ENCODE measurements at places on chromosomes 16 and 17.

DNA sequence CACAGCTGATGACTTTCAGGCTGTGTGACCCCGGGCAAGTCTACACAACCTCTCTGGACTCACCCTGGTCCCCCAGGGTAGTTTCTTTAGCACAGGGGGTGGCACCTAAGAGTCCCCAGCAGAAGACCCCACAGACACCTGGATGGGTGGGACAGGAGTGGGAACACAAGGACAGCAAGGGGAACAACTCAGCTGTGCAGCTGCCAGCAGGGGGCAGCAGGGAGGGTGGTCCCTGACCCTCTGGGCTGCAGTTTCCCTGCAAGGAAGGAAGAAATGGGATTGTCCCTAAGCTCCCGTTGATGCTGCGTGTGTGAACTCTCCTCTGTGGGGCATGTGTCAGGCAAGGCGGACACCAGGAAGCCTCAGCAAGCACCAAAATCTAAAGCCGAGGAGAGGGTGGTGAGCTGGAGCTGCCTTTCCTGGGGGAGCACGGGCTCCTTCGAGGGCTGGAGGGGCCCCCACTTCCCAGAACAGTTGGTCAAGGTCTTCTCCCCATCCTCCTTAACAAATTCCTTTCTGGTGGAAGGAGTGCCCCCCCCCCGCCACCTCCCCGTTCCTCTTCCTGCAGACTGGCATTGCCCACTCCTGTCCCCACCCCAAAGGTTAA lies 24.1 kb upstream of the CDH5 start:
- DNase-seq: no peak

DNA sequence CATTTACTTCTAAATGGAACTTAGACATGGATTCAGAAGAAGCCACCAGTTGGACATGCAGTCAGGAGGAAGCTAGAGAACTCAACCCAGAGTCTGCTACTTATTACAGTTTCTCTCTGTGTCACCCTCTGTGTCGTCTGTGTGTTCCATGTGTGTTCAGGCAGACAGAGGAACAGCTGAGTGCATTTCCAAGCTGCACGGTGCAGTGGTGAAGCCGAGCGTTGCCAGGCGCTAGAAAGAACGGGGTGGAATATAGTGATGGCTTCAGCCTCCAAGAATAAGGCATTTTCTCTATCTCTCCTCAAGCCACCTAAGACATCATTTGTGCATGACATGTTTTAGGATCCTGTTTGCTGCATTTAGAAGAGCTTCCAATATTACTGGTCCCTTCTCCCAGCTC lies 101.1 kb upstream of the CCL2 start:
- no peak for DNase-seq

DNA sequence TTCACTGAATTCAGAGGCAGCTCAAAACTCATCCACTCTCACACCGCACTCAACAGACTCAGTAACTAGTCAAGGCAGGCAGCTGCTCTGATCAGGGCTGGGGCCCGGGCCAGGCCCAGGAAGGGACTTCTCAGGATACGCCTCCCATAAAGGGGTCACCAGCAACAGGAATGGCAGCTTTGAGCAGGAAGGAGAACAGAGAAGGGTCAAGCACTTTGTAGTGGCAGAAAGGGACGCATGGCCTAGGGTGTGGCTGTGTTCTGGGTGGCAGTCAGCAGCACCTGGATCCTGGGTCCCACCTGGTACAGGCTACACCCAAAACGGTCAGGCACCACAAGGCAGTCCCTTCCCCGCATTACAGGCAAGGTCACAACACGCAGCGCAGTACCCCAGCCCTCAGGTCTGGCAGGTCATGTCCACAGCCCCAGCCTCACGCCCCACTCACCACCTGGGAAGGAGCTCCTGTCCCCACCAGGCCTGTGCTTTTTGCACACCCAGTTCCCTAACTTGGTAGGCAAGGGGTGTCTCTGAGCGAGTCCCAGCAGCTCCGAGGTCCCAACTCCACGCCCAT lies 99.7 kb downstream of the ZNF778 start:
- no peak for DNase-seq

- no peak for DNase-seq
Observed at GRCh38 chr16:35631261-35631945, 2172.0 kb downstream of the TP53TG3F start.

DNA sequence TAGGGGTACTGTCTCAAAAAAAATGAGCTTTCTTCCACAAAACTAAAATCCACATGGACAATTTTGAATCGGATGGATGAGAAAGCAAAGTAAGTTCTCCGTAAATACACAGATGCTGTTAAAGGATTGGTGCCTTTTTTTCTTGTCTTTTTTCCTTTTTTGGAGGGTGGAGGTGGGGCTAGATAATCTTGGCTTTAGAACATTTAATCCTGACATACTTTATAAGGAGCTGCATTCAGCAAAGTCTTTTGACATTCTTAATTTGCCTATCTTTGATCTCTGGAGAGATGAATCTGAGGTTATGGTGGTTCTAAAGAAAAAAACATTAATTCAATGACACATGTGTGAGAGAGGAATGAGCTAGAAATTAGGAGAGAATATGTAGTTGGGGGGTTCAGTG lies 312.3 kb upstream of the KCNJ16 start:
- DNase-seq: no peak

GRCh38 chr17:64496348-64496785 lies 487 bp downstream of the POLG2 start:
- DNase-seq: no peak

DNA sequence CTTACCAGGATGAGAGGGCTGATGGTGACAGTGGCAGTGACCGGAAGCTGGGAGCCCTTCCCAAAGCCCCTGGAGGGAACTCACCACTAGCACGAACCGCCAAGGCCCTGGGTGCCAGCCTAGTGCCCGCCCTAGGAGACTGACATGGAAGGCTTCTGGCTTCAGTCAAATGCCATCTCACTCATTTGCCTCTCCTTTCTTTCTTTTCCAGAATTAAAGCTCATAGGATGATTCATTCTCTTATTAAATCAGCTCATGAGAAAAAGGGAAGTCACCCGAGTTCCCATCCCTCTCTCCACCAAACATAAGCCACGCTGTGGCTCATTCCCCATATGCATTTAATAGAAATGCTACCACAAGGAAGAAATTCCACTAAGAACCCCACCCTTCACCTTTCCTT lies 12.1 kb downstream of the CUEDC1 start:
- DNase-seq: no peak

GRCh38 chr16:7362231-7362630 lies 29.6 kb downstream of the RBFOX1 start:
- DNase-seq: no peak

- DNase-seq: peak; percentile 69
Observed at GRCh38 chr17:73291260-73291801, 20.5 kb downstream of the CDC42EP4 start.

- DNase-seq: no peak
Observed at GRCh38 chr17:66981983-66982508, 17.5 kb downstream of the CACNG4 start.

- DNase-seq: no peak
Observed at GRCh38 chr17:40547079-40547784, 18.0 kb downstream of the CCR7 start.

DNA sequence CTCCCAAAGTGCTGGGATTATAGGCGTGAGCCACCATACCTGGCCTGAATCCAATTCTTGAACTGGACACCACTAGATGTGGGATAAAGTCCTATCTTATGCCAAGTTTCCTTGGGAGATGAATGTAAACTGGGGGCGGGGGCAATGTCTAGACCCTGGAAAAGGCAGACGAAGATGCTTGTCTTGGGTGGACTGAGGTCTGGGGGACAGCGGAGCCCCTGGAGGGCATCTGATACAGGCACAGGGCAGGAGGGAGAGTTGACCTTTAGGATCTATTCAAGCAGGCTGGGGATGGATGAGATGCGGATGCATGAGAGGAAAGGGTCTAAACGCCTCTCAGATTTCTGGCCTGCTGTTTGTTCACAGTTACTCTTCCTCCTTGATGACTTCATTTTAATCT lies 11.7 kb downstream of the C1QTNF1 start:
- DNase-seq: peak; percentile 17

DNA sequence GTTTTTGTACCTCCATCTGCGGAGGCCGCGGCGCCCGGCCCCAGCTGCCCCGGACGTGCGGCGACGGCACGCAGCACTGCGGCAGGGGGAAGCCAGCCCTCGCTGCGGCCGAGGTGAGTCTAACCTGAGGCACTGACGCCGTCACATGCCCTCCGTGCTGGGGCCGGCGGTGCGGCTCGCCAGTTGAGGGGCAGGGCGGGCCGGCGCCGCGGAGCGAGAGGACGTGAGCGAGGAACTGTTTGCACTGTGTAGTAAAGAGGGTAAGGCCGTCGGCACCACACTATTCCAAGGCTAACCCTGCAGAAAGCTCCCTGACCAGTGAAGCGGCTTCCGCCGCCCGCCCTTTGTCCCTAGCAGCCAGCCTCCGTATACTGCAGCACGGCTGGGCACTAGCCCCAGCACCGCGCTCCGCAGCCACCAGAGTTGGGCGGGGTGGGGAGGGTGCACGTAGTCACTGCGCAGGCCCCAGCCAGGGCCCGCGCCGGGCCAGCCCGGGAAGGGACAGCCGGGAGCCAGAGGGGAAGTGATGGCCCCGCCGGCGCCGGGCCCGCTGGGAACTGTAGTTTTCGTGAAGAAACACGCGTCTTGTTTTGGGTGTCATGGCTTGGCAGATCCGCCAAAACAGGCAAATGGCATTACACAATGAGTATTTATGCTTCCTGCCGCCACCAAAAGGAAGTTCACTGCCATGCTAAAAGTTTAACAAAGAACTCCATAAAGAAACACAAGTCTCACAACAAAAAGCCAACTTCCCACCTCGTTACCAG lies 580 bp upstream of the KANSL1 start:
- peak; percentile 95 for DNase-seq

GRCh38 chr17:6426356-6427101 lies 8.4 kb downstream of the AIPL1 start:
- DNase-seq: no peak

DNA sequence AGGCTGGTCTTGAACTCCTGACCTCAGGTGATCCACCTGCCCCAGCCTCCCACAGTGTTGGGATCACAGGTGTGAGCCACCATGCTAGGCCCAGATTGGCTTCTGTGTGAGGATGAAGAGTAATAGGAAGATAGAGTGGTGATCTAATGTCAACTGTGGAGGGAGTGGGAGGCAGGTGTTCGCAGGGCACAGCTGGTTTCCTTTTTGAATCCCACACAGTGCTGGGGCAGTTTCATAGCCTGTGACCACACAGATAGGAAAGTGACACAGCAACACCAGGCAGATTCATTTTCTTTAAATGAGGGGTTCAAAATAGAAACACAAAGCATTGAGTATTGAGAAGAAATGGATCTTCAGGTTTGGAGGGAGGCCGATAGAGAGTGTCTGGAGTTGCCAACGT lies 540.3 kb downstream of the WWOX start:
- no peak for DNase-seq

DNA sequence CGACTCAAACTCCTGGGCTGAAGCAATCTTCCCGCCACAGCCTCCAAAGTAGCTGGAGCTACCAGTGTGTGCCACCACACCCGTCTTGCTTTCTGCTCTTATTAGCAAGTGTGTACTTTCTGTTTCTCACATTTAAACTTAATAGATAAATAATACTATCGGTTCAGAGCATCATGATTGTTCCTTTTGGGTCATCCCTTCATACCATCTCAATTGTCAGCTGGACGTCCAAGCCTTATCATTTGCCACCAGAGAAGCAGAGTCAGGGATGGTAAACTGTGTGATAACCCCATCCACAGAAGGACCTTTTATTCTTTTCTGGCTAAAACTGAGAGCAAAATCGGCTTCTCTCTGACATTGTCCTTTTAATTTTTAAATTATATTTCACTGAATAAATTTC lies 279.8 kb upstream of the GOT2 start:
- no peak for DNase-seq

GRCh38 chr17:52674686-52675085 lies 516.2 kb upstream of the CA10 start:
- no peak for DNase-seq

GRCh38 chr16:22369221-22369811 lies 5.1 kb downstream of the CDR2 start:
- no peak for DNase-seq

DNA sequence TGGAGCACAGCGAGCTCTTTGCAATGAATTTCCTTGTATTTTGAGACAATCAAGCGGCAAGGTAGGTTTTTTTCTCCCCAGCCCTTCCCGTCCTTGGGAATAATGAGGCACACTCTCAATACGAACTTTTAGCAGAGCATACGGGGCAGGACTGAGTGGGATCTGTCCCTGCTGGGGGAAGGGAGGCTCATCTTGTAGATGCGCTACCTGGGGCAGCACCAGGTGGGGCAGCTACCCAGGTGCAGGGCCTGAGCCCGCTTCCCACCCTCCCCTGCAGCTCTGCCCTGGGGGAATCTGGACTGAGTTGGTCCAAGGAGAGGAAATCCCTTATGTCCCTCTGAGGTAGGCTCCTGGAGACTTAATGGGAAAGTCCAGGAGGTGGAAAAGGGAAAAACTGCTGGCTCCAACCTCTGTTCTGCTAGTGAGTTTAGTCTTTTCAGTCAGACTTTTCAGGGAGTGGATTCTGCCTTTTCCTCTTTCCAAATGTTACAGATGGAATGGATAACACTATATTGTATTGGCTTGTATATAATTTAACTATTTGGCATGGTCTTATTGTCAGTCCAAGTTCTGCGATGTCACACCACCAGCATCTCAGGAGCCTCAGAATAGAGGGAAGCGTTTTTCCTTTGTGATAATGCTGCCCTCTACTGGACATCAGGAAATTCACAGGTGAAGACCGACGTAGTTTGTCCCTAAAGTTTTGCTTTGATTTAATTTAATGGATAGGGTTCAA lies 9.6 kb upstream of the CES1 start:
- DNase-seq: no peak

- no peak for DNase-seq
Observed at GRCh38 chr16:80733407-80733806, 71.0 kb downstream of the CDYL2 start.

DNA sequence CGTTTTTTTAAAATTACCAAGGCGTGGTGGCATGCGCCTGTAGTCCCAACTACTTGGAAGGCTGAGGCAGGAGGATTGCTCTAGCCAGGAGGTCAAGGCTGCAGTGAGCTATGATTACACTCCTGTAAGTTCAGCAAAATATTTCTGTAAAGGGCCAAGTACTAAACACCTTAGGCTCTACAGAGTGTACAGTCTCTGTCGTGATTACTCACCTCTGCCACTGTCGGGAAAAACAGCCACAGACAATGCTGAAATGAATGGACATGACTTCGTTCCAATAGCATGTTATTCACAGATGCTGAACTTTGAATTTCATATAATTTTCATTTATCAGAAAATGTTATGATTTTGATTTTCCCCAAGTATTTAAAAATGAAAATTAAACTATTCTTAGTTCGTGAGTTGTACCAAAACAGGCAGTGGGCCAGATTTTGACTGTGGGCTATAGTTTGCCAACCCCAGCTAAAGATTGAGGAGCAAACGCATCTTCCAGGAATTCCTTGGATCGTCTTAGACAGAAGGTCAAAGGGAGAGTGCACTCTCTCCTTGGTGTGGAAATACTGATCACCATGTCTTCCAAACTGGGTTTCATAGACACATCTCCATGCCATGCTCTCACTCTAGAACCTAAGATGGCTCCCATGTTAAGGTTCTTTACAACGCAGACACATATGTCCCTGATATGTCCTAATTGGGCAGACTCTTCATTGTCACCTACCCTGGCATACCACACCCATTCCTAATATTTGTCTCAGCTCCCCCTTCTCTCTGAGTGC lies 89.5 kb downstream of the MARF1 start:
- peak; percentile 40 for DNase-seq

- DNase-seq: no peak
Observed at GRCh38 chr16:1874854-1875253, 2.9 kb upstream of the MEIOB start.
